ENCODE measurements at places on chromosomes 2 and 18.

GRCh38 chr18:74389171-74389927 is 67.8 kb downstream of the DIPK1C start:
- no peak for DNase-seq

GRCh38 chr2:10267551-10268465 is 34.9 kb upstream of the HPCAL1 start:
- DNase-seq, result no peak

- DNase-seq, result no peak
These were observed 588.2 kb downstream of the IRS1 start for GRCh38 chr2:226211439-226211838.

DNA sequence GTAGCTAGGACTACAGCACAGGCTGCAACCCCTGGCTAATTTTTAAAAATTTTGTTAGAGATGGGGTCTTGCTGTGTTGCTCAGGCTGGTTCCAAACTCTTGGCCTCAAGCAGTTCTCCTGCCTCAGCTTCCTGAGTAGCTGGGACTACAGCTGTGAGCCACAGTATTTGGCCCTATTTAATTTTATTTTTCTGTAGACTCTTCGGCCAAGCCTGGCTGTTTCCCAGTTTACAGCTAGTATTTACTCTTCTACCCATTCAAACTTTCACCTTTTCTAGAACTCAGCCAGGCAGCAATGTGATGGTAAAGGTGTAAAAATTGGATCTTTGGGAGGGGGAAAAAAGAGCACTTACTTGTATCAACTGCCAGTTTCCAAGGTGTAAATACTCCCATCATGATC is 35.3 kb downstream of the SH3RF3 start:
- DNase-seq, result no peak

DNA sequence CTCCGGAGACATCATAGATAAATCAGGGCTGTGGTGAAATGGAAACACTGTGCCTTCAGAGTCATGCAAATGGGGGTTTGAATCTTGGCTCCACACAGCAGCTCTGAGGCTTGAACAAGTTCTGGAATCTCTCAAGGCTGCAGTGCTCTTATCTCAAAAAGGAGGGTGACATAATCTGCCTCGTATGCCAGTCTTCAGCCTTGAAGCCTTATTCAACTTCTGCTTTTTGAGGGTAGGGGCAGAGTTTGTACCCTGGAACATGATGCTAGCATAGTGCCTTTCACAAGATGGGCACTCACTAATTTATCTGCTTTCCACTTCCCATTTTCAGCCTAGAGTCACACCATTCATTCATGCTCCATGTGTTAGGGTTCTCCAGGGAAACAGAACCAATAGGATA is 42.3 kb downstream of the GATA6 start:
- DNase-seq, result no peak

DNA sequence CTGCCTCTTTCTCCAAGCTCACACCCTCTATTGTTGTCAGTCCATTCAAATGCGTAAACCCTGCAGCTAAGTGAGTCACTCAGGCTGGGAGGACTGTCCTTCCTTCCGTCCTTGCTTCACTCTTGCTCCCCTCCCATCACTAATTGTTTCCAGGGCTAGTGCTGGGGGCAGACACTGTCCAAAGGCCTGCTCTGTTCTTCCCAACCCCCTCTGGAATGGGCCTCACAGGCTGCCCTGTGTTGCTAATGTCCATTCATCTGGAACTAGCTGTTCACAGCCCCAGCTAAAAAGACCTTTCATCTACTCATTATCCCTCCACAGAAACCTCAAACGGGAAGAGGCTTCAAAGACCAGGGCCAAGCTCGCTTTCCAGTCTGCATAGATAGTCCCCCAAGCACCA is 31.9 kb upstream of the NRP2 start:
- DNase-seq, result no peak

DNA sequence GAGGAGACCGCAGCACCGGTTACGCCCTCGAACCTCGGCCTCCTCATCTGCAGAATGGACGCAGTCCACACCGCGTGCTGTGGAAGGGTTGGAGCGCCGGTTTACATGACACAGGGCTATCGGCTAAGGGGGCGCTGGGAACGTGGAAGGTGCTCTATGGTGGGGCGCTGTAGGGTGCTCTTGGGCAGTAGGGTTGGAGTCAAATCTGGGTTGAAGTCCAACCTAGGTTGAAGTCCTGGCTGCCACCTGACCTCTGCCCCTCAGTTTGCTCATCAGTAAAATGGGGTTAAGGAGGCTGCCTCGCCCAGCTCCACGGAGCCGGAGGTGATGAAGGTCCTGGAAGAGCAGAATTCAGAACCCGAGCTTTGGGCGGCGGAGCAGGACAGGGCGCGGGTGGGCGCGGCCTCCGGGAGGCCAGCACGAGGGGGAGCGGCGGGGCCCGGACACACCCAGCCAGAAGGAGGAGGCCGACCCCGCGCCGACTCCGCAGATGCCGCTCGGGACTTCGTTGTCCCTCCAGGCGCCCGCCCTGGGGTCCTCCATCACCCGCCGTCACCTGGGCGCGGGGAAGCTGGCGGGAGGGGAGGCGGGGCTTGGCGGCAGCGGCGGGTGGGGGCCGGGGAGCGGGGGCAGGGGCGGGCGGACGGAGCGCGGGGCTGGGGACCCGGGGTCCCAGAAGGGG is 558 bp upstream of the GAREM2 start:
- DNase-seq, result no peak

- DNase-seq, result no peak
These were observed 81.0 kb downstream of the SP3 start for GRCh38 chr2:173884025-173884802.

- DNase-seq, result peak; percentile 66
These were observed 1.6 kb upstream of the KLF7 start for GRCh38 chr2:207167099-207167923.

All from NCI-H2081 (cell line).